GM12865 (cell line): ENCODE measurements at places on chromosomes 2 and 18.

- no peak for DNase-seq
These were observed 281.0 kb upstream of the HS6ST1 start for GRCh38 chr2:128599700-128600099.

GRCh38 chr2:105362862-105363591 lies 25.7 kb downstream of the C2orf49 start:
- no peak for DNase-seq

DNA sequence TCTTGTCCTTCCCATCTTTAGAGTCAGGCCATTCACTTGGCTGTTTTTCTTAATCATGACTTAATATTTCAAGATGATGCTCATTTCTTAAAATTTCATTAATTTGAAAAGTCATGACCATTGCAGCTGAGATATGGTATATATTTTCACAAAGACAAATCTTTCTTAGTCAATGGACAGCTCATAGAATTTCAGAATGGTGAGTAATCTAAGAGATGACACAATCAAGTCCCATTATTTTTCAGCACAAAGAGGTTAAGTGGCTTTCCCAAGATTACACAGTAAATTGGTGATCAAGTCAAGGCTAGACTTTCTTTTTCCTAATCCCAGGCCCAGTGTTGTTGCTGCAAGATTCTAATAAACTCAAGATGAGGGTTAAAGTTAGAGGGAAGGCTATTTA lies 34.4 kb upstream of the NT5C1B start:
- no peak for DNase-seq

- no peak for DNase-seq
These were observed 246.5 kb downstream of the GBX2 start for GRCh38 chr2:235921508-235922191.

DNA sequence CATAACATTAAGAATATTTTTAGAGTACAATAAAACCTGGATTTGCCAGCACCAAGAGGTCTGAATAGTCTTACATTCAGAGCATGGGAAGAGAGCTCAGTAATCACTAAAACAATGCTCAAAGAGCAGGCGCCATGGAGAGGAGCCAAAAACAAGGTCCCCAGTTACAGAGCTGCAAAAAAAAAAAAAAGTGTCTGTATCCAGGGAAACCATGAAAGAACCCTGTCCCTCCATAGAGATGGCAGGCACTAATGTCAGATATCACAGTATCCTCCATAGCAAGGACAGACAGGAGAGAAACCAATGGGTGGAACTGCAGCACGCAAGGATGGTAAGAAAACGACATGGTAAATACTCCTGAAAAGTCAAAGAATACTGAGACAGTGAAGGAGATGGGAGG lies 19.5 kb downstream of the FBXO15 start:
- no peak for DNase-seq

- no peak for DNase-seq
These were observed 162.0 kb downstream of the SPP2 start for GRCh38 chr2:234212534-234212933.

GRCh38 chr2:11784280-11784679 lies 37.8 kb downstream of the LPIN1 start:
- DNase-seq, result no peak

DNA sequence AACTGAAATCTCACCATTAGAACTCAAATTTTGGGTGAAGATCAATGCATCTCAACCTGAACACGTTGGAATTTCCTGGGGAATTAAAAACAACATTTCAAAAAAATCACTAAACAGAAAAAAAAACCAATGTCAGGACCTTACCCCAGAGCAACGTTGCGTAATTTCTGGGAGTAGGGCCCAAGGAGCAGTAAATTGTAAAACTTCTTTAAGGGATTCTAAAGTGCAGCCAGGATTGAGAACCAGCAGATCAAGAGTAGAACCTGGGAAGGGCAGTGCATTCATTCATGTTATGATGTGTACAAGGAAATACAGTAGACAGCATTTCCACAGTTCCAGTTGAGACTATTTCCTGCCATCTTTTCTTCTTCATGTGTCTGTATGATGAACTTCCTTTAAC lies 56.9 kb downstream of the RHBDD1 start:
- no peak for DNase-seq

- no peak for DNase-seq
These were observed 25.4 kb upstream of the ATP5MC3 start for GRCh38 chr2:175206866-175207265.

GRCh38 chr2:55361465-55362189 lies 58.0 kb downstream of the CCDC88A start:
- DNase-seq, result peak; percentile 29

- DNase-seq, result peak; percentile 60
These were observed 56.3 kb upstream of the GULP1 start for GRCh38 chr2:188235364-188235763.

DNA sequence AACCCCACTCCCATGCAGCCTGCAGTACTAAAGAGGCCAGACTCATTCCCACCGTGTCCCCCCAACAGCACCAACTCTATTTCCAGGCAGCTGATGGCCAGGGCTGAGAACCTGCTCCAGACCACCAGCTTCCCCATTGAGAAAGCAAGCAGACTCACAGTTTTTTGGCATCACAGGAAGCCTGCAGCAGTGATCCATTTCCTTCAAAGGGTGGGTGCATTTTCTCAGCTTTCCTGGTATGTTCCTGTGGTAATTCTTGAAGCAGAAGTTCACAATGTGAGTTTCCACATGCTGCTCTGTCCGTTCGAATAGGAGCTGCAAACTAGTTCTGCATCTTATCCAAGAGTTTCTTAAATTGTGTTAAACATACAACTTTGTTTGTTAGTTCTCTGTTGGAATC lies 1249.6 kb upstream of the FAM98A start:
- no peak for DNase-seq

GRCh38 chr2:28433935-28434599 lies 41.4 kb downstream of the FOSL2 start:
- DNase-seq, result no peak

GRCh38 chr2:60555783-60556139 lies 2.3 kb upstream of the BCL11A start:
- DNase-seq, result no peak

DNA sequence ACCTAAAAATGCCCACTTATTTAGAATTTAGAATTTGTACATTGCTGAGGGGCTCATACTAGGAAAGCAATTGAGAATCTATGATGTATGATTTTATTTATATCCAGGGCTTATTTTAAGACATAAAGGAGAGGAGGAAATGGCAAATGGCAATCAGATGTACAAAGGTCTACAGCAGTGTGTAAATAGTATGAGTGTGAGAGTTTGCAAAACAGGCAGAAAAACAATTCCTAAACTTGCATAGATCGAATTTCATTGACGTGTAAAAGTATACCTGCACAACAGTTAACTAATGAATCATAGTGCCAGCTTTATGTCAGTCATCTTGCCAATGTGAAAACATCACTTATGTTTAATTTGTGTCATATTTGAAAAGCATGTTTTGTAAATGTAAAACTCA lies 718.7 kb upstream of the GCFC2 start:
- no peak for DNase-seq

- DNase-seq, result no peak
These were observed 83.2 kb upstream of the RND3 start for GRCh38 chr2:150570712-150571111.

GRCh38 chr2:72103161-72103560 lies 44.5 kb downstream of the CYP26B1 start:
- DNase-seq, result no peak

DNA sequence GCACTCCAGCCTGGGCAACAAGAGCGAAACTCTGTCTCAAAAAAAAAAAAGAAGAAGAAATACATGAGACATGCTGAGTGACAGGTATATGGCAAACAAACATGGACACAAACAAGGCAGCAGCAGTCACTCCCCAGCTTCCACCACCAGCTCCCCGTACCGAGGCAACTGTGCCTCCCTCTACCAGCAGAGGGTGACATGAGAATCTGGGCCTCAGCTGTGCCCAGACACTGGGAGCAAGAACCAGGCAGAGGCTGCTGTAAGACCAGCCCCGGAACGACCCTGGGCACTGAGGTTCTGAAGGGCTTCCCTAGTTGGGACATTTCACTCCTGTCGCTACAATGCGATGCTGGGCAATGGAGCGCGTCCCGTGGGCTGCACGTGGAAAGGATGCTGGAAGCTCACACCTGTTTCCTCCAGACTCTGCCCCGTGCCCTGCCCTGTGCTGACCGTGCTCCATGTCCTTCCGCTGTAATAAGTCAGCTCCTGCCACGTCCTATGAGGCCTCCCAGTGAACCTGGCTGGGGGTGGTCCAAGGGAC lies 37.1 kb downstream of the BOK start:
- DNase-seq, result no peak

- no peak for DNase-seq
These were observed 88.1 kb upstream of the KLF7 start for GRCh38 chr2:207253666-207254345.
